ENCODE measurements at places on chromosomes 12 and 14.

DNA sequence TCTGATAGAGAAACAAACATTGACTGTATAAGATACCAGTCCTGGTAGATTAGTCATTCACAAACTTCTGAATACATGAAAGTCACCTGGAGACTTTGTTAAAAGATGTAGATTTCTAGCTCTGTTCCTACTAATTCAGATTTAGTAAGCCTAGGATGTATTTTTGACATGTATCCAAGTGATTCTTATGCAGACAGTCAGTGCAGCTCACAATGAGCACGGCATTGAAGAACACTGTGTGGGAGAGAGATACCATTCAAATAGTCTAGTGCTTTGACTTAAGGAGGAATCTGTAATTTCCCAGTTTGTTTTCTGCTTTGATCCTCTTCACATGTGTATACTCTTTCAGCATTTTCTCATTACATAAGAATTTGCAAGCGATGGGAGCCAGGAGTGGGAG lies 68.7 kb upstream of the STXBP6 start:
- DNase-seq, result no peak

- no peak for DNase-seq
Observed at GRCh38 chr12:118288174-118288573, 84.5 kb downstream of the TAOK3 start.

DNA sequence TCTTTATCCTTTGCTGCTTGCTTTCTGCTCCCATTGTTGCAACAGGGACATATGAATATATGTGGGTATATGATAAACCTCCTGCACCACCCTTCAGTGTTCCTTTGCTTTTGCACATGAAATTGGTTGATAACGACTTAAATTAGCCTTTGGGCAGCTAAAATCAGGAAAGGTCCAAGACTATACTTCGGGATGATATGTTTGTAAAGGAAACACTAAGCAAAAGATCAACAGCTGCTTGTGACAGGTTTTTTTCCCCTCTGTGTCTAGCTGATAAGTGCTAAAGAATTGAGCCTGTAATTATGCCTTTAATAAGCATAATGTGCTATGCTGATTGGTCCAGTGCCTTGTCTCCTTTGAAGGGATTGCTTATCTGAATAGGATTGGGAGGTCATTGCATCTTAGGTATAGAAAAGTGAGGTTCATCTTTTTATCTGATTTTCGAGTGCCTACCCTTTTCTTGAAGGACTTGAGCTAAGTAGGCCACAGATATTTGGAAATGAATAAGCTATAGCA lies 59.4 kb downstream of the PPHLN1 start:
- no peak for DNase-seq

- DNase-seq, result no peak
Observed at GRCh38 chr14:39467889-39468524, 35.8 kb upstream of the FBXO33 start.

- no peak for DNase-seq
Observed at GRCh38 chr12:5201554-5202218, 158.0 kb downstream of the KCNA5 start.

DNA sequence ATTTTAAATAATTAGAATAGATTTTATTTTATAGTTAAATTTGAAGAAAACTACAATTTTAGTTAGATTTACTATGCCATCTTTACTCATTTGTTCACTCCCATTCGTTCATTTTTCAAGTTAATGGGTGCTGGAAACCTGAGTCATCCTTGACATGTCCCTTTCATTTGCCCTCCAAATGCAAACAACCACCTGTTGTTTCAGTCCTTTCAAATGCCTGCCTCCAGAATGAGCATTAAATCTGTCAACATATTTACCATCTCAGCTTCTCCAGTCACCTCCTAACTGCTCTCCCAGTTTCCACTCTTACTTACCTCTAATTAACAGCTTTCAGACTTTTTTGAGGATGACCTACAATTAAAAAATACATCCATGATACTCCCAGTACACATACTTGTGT lies 375.5 kb downstream of the RAD51B start:
- DNase-seq, result no peak

DNA sequence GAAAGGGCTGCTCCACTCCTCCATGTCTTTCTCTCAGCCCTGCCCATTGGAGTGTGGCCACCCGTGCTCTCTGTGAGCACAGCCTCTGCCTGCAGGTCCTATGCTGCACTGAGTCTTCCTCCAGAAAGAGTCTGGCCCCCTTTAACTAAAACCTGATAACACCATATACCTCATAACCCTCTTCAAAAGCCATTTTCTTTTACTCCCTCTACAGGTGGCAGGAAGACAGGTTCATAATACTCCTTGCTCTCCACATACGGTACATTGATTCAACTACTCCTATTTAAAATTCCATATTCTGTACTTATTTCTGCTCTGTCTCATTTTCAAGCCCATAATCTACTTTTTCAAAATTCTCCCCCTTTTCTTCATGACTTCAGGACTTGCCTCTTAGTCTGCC lies 144.0 kb downstream of the HELB start:
- no peak for DNase-seq

DNA sequence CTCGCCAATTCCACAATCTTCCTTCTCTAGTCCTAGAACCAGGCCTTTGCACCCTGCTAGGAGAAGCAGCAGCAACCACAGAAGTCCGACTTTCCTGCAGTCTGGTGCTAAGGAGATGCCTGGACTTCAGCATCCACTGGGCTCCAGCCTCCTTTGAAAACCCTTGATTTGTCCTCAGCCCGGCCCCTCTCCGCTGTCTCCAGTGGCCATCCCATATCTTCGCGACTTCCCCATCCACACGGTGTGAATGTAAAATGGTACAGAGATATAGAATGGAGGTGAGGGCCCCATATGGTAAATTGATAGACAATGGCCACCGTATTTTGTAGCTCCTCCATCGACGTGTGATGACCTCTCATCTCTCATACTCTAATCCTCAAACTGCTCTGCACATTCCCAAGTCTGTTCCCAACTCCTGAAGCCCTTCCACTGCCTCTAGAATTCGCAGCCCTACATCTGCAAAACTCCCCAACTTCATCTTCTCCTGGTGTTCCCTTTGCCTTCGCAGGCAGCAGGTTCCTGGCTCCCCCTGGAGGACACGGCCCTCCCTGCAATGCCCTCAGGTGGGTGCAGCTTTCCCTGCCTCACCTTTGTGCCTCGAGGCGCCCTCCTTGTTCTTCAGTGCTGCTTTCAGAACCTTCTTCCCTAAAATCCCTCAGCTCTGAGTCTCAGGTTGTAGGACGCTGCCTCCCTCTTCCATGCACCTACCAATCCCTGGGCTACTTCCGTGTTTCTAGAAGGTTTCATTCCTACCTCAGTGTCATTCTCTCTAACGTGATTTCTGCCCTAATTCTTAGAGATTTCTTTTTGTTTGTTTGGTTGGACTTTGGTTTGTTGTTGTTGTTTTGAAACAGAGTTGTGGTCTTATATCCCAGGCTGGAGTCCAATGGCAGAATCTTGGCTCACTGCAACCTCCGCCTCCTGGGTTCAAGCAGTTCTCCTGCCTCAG lies 36.7 kb downstream of the TMBIM6 start:
- peak; percentile 69 for DNase-seq

DNA sequence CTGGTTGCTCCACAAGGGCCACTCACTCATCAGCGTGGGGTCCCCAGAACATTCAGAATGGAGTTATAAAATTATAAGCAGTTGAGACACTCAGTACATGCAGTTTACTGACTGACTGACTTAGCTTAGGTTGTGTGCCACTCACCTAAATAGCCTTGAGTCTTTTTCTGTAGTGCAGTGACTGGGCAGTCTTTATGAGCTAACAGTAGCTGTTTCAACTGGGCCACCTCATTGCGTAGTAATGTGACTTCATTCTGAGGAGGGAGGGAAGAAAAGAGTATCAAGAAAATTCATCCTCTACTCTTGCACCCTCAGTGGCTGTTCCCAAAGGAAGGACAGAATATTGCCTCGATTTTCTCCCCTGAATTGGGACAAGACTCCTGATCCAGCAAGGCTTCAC lies 15.8 kb upstream of the NPFF start:
- no peak for DNase-seq

DNA sequence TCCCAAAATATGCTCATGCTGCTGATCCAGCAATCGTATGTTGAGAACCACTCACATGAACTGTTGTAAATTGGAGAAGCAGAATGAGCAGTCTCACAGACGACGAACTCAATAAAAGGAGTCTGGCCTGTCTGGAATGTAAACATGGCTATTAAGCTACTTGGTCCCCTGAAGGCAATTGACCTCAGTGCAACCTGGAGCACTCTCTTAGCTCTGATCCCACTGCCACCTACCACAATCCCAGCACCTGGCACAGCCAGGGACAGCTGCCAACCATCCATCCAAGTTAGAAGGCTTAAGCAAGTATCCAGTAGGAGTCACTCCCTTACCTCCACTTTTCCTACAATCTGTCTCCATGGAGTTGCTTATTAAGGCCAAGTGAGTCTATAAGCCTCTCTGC lies 406.9 kb upstream of the CLEC14A start:
- no peak for DNase-seq

- DNase-seq, result no peak
Observed at GRCh38 chr12:95738024-95738611, 52.4 kb downstream of the NTN4 start.

GRCh38 chr12:25364529-25365339 lies 114.0 kb upstream of the KRAS start:
- DNase-seq, result no peak

GRCh38 chr12:131471946-131472732 lies 238.8 kb upstream of the SFSWAP start:
- DNase-seq, result no peak

- DNase-seq, result no peak
Observed at GRCh38 chr12:100435957-100436356, 37.7 kb upstream of the NR1H4 start.

DNA sequence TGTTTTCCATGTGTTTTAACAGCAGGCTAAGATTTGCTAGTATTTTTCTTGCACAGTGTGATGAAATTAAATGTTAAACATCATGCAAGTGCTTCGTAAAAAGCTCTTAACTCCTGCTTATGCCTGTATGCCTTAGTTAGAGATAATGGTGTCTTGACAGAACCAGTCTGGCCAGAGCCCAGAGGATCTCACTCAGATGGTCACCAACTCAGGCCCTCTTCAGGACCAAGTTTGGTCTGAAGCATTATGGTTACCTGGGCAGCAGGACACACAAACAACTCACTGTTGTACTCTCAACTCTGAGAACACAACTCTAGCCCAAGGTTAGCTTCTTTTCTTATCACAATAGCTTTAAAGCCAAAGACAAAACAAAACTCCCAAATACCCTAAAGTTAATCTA lies 115.4 kb downstream of the KIF21A start:
- DNase-seq, result no peak

- DNase-seq, result no peak
Observed at GRCh38 chr12:113271853-113272561, 50.7 kb downstream of the TPCN1 start.

GRCh38 chr12:113766879-113767878 lies 198.9 kb downstream of the RBM19 start:
- no peak for DNase-seq
